ENCODE measurements at places on chromosomes 3 and 15.

DNA sequence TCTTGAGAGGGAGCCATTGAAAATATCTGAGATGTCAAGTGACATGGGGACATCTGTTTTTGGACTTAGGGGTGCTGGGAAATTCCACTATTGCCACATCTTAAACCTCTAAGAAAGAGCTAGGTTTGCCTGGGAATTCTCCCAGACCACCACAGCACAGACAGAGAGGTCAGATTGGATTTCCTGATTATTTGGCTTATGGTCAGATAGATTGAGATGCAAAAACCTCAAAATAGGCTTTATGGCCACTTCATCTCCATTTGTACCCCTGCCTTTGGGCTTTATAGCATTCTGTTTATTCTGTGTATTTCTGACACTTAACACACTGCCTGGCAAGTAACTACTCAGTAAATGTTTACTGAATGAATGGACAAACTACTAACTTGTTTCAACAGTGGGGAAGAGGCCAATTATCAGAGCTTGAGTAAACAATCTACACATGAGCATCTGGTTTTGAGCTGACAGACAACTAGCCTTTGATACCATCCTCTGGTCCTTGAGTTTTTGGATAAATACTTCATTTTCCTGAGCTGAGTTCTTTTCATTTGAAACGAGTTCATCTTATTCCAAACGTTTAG lies 81.8 kb downstream of the TP63 start:
- DNase-seq, result no peak

GRCh38 chr15:60385620-60386552 lies 11.9 kb downstream of the ANXA2 start:
- no peak for DNase-seq

- no peak for DNase-seq
These were observed 2.8 kb downstream of the PRSS50 start for GRCh38 chr3:46714728-46715506.

GRCh38 chr15:62792986-62793751 lies 249.4 kb upstream of the TPM1 start:
- DNase-seq, result no peak

GRCh38 chr3:129442947-129443346 lies 2.9 kb downstream of the IFT122 start:
- DNase-seq, result no peak

- no peak for DNase-seq
These were observed 25.1 kb downstream of the SLC6A20 start for GRCh38 chr3:45771166-45771775.

DNA sequence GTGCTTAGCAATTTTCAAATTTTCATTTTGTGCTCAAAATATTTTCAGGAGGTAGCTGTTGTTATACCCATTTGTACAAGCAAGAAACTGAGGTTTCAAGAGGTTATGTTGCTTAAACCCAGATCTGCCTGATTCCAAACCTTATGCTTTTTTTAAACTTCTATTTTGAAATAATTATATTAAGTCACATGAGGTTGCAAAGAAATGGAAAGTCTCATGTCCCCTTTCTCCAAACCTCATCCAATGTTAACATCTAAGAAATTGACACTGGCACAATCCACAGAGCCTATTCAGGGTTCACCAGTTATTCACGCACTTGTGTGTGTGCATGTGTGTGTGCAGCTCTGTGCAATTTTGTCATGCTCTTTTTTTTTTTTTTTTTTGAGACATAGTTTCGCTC lies 35.1 kb downstream of the B3GNT5 start:
- no peak for DNase-seq

DNA sequence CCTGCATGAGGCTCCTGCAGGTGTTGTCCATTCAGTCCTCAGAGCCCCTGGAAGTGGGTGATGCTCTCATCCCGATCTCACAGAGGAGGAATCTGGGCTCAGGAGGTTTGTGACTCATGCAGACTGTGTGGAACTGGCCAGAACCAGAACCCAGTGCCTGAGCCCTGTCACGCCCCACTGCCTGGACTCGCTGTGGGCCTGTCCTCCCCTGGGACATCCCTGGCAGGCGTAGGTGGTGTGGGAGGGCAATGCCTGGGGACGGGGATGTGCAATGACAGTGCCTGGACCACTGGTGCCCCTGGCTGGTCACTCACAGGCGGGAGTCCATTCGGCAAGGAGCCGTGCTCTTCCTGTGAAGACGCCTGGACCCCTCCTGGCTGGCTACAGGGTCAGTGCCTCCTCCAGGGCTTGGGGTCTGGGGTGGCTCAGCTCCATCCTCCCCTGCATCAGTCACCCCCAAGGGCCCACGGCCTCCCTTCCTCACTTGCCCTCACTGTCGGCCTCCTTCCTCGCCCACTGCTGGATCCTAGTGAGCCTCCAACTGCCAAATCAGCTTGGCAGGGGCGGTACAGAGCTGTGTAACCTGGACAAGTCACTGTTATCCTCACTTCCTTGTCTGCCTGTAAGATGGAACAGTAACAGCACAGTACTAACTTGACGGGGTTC lies 14.9 kb downstream of the PSTPIP1 start:
- no peak for DNase-seq

DNA sequence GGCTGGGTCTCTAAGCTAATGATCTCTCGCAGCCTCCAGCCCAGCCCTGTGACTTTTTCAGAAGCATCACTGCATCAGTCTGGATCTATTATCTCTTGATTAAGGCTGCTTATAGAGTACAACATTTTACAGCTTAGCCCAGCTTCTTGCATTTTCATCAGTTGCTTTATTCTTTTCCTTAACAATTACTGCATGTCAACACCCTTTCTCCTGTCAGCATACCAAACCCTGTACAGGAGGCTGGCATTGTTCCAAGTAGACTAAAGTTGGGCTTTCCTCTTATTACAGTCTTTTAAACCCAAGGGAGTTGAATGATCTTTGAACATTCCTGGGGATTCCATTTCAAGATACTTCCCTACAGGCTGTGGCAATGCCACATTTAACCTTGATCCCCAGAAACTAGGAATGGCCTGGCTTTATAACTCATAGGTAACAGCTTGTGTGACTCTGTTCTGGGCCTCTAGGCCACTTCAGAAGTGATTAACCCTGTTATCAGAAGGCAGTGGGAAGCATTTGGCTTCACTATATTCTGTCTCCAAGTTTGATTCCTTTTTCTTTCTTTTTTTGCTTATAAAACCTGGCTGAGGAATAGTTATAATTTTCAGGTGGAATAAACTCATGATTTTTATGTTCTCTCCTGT lies 182.9 kb downstream of the KCNMB2 start:
- no peak for DNase-seq

- DNase-seq, result no peak
These were observed 205.0 kb downstream of the ZIC1 start for GRCh38 chr3:147614210-147614609.

DNA sequence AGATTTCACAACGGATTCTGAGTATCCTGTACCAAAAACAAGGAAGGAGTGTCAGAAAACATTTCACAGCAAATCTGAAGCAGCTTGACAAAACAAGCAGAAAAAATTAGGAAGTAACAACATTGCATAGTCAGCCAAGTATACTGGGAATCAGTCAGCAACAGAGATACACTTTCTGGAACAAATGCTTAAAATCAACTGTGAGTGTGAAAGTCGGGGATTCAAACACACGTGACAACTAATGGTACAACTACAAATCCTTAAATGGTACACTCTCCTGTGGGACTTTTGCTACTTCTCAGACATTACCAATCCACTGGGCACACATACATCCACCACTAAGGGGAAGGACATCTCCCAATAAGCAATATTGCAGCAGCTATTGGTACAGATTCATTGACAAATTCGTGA lies 296.6 kb upstream of the MME start:
- DNase-seq, result no peak

DNA sequence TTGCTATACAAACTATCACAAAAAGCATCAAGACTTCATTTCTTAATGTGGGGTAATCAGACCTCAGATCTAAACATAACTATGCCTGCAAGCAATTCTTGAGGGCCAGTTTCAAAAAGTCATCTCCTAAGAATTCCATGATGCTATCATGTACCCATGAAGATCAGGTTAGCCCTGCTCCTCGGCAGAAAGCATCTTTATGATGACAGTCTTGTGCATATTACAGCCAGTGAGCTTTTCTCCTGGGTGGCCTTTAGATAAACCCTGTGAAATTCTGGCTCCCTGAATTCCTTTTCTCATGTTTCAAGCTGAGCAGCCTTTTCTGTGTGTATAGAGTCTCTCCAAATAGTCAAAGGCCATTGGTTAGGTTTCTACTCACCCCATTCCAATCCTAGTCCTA lies 201.9 kb upstream of the MCTP2 start:
- no peak for DNase-seq

- no peak for DNase-seq
These were observed 6.6 kb upstream of the MAGEF1 start for GRCh38 chr3:184718431-184718830.

- DNase-seq, result no peak
These were observed 61.3 kb downstream of the PPARG start for GRCh38 chr3:12349895-12350811.

DNA sequence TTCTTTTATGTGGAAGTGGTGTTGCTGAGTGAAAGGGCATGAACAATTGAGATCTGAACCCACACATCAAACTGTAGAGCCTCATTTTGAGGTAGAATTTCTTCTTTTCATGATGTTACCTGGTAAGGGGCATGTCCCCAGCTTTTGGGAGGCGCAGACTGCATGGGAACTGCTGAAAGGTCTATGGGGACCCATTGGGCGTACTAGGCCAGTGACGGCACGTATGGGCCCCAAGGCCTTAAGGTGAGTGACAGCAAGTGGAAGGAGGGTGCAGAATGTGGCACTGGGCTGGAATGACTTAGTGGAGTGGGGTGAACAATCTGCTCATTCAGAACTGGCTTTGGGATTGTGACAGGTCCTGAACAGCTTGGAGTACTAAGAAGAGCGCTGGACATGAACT lies 123.6 kb upstream of the RGMA start:
- no peak for DNase-seq

GRCh38 chr3:14810070-14810791 lies 8.5 kb upstream of the FGD5 start:
- DNase-seq, result no peak

DNA sequence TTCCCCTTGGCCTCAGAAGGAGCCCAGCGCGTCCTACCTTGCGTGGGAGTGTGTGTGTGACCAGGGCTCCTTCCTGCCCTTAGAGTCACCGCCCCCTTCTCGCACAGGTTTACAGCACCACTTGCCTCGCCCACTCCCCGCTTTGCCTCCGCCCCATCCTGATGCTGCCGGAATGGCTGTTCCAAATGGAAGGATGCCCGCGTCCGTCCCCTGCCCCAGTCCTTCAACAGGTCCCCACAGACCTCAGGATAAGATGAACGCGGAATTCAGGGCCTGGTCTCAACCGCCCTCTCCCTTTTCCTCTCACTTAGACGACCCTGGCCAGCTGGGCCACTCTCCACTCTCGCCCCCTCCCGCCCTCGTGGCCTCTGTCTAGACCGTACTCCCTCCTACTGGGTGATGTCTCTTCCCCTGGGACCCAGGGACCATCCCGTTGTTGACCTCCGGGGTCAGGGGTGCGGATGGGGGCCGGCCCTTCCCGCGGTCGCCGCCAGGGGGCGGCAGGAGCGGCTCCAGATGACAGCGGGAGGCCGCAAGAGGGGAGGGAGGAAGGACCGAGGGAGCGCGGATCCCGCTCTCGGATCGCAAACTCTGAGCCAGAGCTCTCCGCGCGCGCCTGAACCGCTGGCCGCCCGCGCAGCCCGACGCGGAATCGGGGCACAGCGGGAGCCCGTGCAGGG lies at the start of gene THSD4:
Gene THSD4 (plus strand): TSS at position 585 of the 680 bp plus-strand sequence.
- peak; percentile 85 for DNase-seq

- no peak for DNase-seq
These were observed 7.7 kb upstream of the SEC13 start for GRCh38 chr3:10328460-10329071.

DNA sequence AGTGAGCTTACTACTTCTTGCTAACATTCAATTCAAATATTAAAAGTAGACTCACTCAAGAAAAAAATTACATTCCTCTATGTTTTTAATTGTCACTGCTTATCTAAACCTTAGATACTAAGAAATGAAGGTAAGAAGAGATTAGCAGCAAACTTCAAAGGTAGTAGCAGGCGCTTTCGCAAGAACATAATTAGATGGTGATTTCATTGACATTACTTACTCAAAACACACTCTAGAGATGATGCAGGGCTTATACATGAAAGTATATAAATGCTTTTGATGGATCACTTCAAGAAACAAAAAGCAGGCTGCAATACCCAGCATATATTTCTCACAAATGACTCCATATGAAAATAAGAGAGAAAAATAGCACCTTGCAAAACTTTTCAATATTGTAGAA lies 86.8 kb downstream of the FSIP1 start:
- no peak for DNase-seq

Measured in germinal center (tissue), 1 donor.